ENCODE measurements at places on chromosomes 11 and 22.

- no peak for DNase-seq
Measured at GRCh38 chr11:102214623-102215022, 102.7 kb upstream of the BIRC3 start.

DNA sequence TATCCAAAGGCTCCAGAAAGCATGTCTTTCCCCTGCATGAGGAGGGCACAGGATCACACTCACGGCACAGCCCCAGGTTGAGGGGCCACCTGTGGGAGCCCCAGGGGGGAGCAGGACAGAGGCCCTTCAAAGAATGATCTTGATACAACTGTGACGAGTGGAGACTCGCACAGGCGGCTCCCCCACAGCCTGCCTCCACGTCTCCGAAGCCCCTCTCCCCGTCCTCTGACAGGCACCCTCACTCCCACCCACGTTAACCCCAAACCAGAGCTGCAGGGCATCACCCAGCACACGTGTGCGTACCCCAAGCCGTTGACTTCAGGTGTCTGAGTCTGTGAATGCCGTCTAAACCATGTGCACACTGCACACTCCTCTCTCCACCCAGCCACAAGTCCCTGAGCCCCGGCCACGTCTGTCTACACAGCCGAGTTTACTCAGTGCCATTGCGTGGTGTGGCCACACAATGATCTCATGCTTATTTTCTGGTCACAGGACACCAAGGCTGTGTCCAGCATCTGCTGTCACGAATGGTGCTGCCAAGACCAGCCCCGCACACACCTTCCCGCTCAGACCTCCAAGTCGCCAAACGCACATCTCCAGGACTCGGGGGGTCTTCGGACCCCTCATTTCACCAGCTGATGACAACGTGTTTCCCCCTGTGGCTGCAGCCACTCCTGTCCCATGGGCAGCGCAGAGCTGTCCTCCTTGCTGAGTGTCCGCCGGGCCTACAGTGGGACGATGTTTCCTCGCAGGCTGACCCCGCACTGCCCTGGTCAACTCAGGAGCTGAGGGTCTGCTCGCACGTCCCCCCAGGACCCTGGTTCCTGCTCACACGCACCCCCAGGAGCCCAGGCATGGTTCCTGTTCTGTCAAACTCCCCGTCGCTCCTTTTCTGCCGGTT is 251.2 kb downstream of the BRD1 start:
- no peak for DNase-seq

DNA sequence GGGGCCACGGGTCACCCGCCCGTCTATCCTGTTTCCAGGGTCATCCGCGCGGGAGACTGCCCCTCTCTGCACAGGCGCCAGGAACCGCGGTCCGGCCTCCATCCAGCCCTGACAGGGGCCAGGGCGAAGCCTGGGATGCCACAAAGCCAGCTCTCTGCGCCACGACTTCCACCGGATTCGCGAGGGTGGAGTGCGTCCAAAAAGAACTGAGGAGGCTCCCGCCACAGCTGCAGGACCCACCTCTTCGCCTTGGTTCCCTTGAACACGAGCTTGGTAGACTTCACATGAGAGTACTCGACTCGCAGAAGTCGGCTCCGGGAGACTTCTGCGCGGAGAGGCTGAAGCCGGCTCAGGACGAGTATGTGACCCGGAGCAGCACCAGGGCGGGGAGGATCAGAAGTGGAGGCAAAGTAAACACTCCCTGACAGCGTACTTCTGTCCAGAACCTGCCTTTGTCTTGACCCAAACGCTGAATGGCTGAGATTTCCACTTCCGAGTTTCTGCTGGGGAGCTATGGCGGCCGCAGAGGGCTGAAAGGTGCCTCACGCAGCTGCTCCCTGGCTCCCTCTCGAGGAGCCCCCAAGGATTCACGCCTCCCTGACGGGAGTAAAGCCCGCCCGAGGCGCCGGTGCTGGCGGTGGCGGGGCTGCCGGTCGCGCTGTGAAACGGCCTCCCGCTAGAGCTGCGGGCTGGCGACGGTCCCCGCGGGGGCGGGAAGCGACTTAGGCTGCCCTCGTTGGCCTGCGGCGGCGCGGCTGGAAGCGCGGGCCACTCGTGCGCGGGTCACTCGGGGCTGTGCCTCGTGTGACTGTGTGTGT is 4566.7 kb upstream of the OR11H1 start:
- no peak for DNase-seq

DNA sequence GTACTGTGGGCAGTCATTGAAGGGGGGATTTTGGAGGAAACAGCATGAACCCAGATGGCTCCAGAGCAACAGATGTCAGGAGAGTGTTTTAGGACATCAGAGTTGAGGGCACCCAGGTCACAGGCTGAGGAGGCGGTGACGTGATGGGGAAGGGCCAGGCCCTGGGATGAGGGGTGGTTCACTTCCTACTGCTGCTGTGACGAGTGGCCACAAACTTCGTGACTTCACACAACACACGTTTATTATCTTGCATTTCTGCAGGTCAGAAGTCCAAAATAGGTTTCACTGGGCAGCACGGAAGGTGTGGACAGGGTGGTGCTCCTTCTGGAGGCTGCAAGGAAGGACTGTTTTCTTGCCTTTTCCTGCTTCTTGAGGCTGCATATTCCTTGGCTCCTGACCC is 77.7 kb upstream of the RAB1B start:
- no peak for DNase-seq

DNA sequence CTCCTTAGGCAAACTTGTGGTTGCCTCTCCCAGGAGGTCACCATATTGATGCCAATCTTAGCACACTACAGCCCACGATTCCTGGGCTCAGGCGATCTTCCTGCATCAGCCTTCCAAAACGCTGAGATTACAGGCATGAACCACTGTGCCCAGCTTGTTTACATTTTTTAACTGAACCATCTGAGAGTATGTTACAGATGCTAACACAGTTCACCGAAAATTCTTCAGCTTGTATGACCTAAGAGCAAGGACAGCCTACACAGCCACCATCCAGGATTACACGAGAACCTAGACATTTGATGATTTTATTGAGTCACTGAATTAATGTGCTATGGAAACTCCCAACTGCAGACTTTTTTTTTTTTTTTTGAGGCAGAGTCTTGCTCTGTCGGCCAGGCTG is 5.8 kb upstream of the LGALS1 start:
- DNase-seq, result no peak

DNA sequence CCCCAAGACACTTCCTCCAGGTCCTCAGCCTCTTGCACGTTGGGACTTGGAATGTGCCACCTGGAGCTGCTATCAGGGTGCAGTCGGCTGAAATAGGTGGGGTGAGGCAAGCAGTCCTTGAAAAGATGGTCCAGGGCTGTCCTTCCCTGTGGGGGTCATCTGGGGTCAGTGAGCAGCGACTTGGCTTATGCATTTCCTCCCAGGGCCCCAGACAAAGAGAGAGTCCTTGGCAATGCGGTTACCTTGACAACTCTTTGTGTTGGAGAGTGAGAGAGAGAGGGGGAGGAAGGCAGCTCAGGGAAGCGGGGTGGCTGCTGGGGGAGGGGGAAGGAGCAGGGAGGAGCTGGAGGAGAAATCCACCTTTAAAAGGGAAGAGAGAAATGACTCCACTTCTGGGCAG is 93.8 kb downstream of the MIAT start:
- no peak for DNase-seq

- DNase-seq, result no peak
Measured at GRCh38 chr22:38554281-38554680, 15.7 kb downstream of the DMC1 start.

GRCh38 chr22:20405931-20406685 is 12.2 kb downstream of the ZNF74 start:
- DNase-seq, result no peak

Data from activated CD4-positive, CD25-positive, alpha-beta regulatory T cell (primary cell).